ENCODE measurements at places on chromosomes 4 and X. TPM values are rescaled to one million over a fixed set of nuclear protein-coding genes. Genes with fewer than 3 reads are reported as not detected.
A peak's percentile ranks its signal among the peaks of the same experiment; 100 is the strongest.

- H3K4me3 ChIP-seq = no peak overlapping the region
- no peak for DNase-seq
- H3K4me1 ChIP-seq = no peaks in the 10 kb centered on the region
- H3K36me3 ChIP-seq = no peaks in the 10 kb centered on the region
- H3K27ac ChIP-seq = no peak overlapping the region
These were observed 23.0 kb downstream of the LDB2 start for GRCh38 chr4:16875487-16875886.

DNA sequence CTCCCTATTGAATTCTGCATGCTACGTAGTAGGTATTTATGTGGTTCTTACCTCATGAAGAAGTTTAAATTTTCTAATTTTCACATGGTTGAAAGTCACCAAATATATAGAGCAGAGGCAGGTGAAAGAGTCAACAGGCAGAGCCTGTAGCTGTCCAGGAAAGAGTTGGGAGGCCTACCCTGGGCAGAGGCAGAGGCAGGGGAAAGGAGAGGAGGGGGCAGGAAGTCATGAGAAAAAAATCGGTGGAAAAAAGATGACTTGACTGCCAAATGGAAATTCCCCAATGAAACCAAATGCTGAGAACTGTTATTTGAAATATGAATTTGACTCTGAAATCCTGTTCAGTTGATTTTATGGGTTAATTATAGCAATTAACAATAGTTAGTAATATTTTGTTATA is 23.1 kb upstream of the GPR34 start:
- no peaks in the 10 kb centered on the region for H3K4me1 ChIP-seq
- H3K36me3 ChIP-seq = no peaks in the 10 kb centered on the region
- no peaks in the 10 kb centered on the region for H3K27me3 ChIP-seq
- no peak overlapping the region for H3K4me3 ChIP-seq

DNA sequence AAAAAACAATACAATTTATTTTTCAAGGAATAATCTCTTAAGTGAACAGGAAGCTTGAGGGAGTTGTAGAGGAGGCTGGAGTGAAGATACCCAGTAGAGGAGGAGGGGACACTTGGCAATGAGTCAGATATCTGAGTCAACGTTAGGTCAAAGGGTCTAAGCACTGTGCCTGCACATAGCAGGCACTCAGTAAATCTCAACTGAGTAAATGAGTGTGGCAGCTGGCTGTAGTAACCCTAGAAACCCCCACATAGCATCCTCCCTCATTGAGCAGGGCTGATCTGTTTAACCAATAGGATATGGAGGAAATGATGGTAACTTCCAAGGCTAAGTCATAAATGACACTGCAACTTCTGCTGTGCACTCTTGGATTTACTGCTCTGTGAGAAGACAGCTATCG is 186.0 kb upstream of the FAM241A start:
- H3K27ac ChIP-seq = no peak overlapping the region
- DNase-seq = no peak
- H3K4me1 ChIP-seq = no peaks in the 10 kb centered on the region
- H3K4me3 ChIP-seq = no peak overlapping the region
- no peaks in the 10 kb centered on the region for H3K27me3 ChIP-seq

The IL3RA gene
- total RNA-seq = 1.7 TPM

DNA sequence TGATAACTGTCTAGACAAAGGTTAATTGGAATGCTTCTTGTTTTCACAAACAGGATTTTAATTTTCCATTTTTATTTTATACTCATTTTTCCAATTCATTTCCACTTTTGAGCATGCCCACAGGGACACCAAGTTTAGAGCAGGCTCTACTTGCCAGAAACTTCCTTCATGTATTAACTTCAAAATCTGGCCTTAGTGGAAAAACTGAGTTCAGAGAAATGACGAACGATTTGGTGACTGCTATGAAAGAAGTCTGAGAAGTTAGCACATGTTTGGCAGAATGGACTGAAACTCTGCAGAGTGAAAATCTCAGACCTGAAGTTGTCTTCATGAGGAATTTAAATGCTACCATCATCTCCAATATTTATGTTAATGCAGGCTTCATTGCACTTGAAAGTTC is 214.1 kb downstream of the THOC2 start:
- no peak overlapping the region for H3K4me3 ChIP-seq
- no peaks in the 10 kb centered on the region for H3K36me3 ChIP-seq
- DNase-seq = no peak
- no peaks in the 10 kb centered on the region for H3K27me3 ChIP-seq
- no peak overlapping the region for H3K27ac ChIP-seq
- no peaks in the 10 kb centered on the region for H3K4me1 ChIP-seq

DNA sequence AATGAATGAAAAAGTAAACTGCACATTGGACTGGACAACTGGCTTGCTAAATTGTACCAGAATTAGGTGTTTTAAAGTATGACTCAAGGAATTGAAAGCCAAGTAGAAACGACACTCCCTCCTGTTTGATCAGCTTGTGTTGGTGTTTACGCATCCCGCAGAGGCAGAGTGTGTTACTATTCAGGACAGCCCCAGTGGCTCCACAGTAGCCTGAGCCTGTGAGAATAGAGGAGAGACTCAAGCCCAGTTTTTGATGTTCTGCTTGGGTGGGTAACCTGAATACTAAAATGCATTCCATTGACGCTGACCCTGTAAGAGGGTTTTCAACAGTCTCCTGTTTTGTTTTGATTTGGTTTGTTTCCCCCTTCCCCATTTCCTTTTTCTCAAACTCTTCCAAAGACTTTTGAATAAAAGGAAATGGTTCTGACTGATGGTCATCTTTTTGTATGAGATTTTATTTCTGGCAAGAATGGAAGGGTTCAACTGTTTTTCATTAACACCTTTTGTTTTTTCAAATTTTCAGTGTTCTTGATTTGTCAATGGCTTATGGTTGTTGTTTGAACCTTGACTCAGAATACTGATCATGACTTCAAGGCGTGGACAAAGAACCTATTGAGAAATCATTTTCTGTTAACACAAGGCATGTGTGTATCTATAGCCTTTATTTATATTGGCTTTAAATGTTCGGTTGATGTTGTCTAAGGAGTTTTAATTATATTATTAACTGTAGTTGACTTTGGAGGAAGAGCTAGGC is 10.2 kb downstream of the ADGRL3 start:
- DNase-seq = no peak
- no peaks in the 10 kb centered on the region for H3K36me3 ChIP-seq
- no peaks in the 10 kb centered on the region for H3K27me3 ChIP-seq
- H3K4me1 ChIP-seq = no peaks in the 10 kb centered on the region

- DNase-seq = no peak
- no peaks in the 10 kb centered on the region for H3K36me3 ChIP-seq
- no peaks in the 10 kb centered on the region for H3K4me1 ChIP-seq
- no peak overlapping the region for H3K4me3 ChIP-seq
- no peak overlapping the region for H3K27ac ChIP-seq
These were observed 207.2 kb downstream of the ARAP2 start for GRCh38 chr4:36037127-36037526.

The SSX1 gene
- not detected for total RNA-seq

GRCh38 chr4:35038079-35038805 is 1206.1 kb downstream of the ARAP2 start:
- no peak overlapping the region for H3K4me3 ChIP-seq
- no peaks in the 10 kb centered on the region for H3K27me3 ChIP-seq
- H3K4me1 ChIP-seq = no peaks in the 10 kb centered on the region
- H3K36me3 ChIP-seq = no peaks in the 10 kb centered on the region
- H3K27ac ChIP-seq = no peak overlapping the region

DNA sequence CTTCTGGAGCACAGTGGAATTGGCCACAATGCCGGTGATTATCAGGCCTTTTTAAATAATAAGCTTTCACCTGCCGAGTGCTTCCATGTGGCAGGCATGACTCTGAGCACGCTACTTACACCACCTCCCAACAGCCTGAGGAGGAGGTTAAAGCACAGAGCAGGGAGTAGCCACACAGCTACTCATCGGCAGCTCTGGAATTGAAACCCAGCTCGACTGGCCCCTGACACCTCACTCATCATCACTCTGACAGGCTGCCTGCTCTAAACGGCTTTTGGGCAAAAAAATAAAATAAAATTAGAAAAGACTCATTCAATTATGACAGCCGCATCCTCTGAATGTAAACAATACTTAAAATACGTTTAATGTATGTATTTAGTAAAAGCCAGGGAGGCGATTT is 326.4 kb upstream of the NOCT start:
- H3K27ac ChIP-seq = no peak overlapping the region
- H3K4me3 ChIP-seq = no peak overlapping the region
- DNase-seq = no peak
- H3K36me3 ChIP-seq = no peaks in the 10 kb centered on the region
- no peaks in the 10 kb centered on the region for H3K4me1 ChIP-seq

The SSX3 gene
- total RNA-seq = not detected

GRCh38 chr4:177251237-177251636 is 58.4 kb upstream of the NEIL3 start:
- DNase-seq = no peak
- no peak overlapping the region for H3K4me3 ChIP-seq
- H3K4me1 ChIP-seq = no peaks in the 10 kb centered on the region
- H3K27me3 ChIP-seq = no peaks in the 10 kb centered on the region

- peaks cover 4% of the 10 kb centered on the region for H3K4me1 ChIP-seq
- H3K27me3 ChIP-seq = no peaks in the 10 kb centered on the region
- no peak for DNase-seq
- H3K36me3 ChIP-seq = no peaks in the 10 kb centered on the region
- H3K4me3 ChIP-seq = no peak overlapping the region
These were observed 22.9 kb downstream of the PDGFC start for GRCh38 chr4:156948738-156949137.

- H3K27ac ChIP-seq = no peak overlapping the region
- H3K4me3 ChIP-seq = no peak overlapping the region
- H3K27me3 ChIP-seq = no peaks in the 10 kb centered on the region
- no peaks in the 10 kb centered on the region for H3K36me3 ChIP-seq
- H3K4me1 ChIP-seq = no peaks in the 10 kb centered on the region
These were observed 35.4 kb upstream of the PGRMC2 start for GRCh38 chr4:128322986-128323385.

The USP26 gene
- total RNA-seq = not detected

GRCh38 chr4:21517126-21517859 is 431.3 kb downstream of the KCNIP4 start:
- H3K4me1 ChIP-seq = no peaks in the 10 kb centered on the region
- H3K27ac ChIP-seq = no peak overlapping the region

DNA sequence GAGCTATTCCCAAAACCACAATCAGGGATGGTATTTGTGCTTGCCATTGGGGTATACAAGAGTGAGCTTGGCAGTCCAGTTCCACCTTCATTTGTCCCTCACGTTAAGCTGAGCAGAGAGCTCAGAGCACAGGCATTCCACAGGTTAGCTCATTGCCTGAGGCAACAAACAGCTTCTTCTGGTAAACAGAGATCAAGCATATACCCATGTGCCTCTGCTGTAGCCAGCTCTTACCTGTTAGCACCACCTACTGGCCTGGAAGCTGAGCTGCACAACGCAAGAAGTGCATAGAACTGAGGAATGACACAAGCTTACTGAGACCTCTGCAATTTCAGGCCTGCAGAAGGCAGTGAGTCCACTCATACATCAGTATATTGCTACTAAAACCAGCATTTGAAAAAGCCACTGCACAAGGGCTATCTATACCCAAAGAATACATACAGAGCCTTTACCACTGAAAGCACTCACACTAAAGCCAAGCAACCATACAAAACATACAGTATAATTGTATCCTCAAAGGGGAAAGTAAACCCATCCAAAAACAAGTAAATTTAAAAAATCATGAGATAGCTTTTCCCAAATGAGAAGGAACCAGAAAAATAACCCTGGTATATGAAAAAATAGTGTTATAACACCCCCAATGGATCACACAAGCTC is 258.3 kb upstream of the GABRA2 start:
- no peaks in the 10 kb centered on the region for H3K4me1 ChIP-seq
- no peak for DNase-seq
- no peak overlapping the region for H3K4me3 ChIP-seq
- H3K36me3 ChIP-seq = no peaks in the 10 kb centered on the region

GRCh38 chr4:88327665-88328064 is 43.3 kb upstream of the PPM1K start:
- H3K27ac ChIP-seq = no peak overlapping the region
- no peaks in the 10 kb centered on the region for H3K27me3 ChIP-seq
- no peak overlapping the region for H3K4me3 ChIP-seq
- no peaks in the 10 kb centered on the region for H3K4me1 ChIP-seq
- DNase-seq = no peak

DNA sequence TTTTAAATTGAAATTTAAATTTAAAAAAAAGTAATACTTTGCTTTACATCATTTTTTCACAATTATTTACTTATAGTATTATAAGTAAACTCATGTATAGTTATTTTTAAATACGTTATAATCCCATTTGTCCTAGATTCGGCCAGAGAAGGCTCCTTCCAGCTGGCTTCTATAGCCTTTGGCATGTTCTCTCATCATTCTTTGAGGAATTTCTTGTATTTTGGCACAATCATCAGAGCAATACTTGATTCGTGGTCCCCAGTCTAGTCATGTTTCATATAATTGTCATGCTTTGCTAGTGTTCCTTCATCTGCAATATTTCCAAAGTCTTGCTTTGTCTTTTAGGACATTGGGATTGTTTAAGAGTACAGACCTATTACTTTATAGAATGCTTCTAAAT is 1037.9 kb upstream of the AGA start:
- no peaks in the 10 kb centered on the region for H3K4me1 ChIP-seq
- no peak for DNase-seq
- no peak overlapping the region for H3K27ac ChIP-seq
- no peaks in the 10 kb centered on the region for H3K36me3 ChIP-seq
- no peaks in the 10 kb centered on the region for H3K27me3 ChIP-seq
- no peak overlapping the region for H3K4me3 ChIP-seq

- no peaks in the 10 kb centered on the region for H3K4me1 ChIP-seq
- DNase-seq = no peak
- peak overlapping the region; percentile 31 for H3K27ac ChIP-seq
- no peaks in the 10 kb centered on the region for H3K27me3 ChIP-seq
These were observed 128.7 kb downstream of the AFAP1 start for GRCh38 chr4:7810783-7811535.

DNA sequence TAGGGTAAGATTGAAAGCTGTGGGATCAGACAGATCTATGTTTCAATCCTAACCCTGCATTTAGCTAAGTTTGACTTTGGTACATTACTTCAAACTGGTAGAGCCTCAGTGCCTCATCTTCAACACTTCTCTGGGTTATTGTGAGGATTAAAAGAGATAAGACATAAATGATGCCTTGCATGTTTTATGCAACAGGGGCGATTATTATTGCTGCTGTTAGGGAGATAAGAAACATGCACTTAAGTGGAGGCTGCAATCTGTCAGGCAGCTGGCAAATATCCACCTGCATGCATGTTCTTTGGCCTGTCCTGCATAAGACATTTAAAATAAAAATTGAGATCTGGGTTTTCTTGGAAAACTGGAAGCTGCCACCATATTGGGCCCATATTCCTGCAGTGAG is 24.6 kb downstream of the UNC5C start:
- no peaks in the 10 kb centered on the region for H3K36me3 ChIP-seq
- H3K4me3 ChIP-seq = no peak overlapping the region
- H3K4me1 ChIP-seq = no peaks in the 10 kb centered on the region

The KCND1 gene
- total RNA-seq = 1.6 TPM

The RGN gene
- 0.80 TPM for total RNA-seq

The ZDHHC15 gene
- total RNA-seq = 0.13 TPM

The CSN1S1 gene
- not detected for total RNA-seq

- H3K4me3 ChIP-seq = no peak overlapping the region
- DNase-seq = peak; percentile 55
These were observed 41.1 kb downstream of the LUZP4 start for GRCh38 chrX:115330498-115331168.

GRCh38 chr4:26281881-26282280 is 38.9 kb upstream of the RBPJ start:
- DNase-seq = no peak
- H3K4me1 ChIP-seq = no peaks in the 10 kb centered on the region
- H3K27ac ChIP-seq = no peak overlapping the region
